ENCODE measurements at places on chromosomes 5 and 9.

DNA sequence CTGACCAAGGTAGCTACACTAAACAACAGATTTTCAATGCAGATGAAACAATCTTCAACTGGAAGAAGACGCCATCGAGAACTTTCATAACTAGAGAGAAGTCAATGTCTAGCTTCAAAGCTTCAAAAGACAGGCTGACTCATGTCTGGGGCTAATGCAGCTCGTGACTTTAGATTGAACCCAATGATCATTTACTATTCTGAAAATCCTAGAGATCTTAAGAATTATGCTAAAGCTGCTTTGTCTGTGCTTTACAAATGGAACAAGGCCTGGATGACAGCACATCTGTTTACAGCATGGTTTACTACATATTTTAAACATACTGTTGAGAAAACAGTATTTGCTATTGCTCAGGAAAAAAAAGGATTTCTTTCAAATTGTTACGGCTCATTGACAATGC lies 54.9 kb downstream of the RICTOR start:
- no peak for DNase-seq

- DNase-seq: no peak
Measured at GRCh38 chr9:17075758-17076485, 58.9 kb upstream of the CNTLN start.

- no peak for DNase-seq
Measured at GRCh38 chr5:96339862-96340261, 93.2 kb downstream of the PCSK1 start.

- DNase-seq: no peak
Measured at GRCh38 chr5:65076251-65076869, 307.6 kb downstream of the CWC27 start.

DNA sequence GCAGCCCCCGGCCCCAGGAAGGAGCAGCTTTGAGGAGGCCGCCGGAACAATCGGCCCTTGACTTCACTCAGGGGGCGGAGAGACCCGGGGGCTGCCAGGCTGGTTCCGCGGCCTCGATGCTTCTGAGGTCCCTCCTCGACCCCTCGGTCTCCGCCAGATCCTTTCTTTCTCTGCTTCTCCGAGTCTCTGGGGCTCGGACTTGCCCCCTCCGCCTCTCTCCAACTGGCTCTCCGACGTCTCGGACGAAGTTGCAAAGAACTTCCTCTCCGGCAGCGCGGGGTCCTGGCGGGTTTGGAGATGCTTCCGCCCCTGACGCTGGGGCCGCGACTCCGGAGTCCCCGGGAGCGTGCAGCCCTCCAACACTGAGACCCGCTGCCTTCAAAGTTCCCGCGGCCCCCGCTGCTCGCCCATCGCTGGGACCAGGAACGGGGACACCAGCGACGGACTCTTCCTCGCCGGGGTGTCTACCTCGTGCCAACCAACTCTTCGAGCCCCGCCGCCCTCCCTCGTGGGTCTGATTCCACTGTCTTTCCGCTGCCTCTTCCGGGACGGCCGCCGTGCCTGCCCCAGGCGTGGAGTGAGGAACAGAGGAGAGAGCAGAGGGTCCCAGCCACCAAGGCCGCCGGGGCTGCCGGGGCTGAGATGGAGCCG lies 7.0 kb downstream of the PAX5 start:
- DNase-seq: no peak

- DNase-seq: no peak
Measured at GRCh38 chr5:126937771-126938170, 92.6 kb downstream of the MARCHF3 start.

GRCh38 chr9:21967702-21968101 lies 26.5 kb downstream of the CDKN2A start:
- no peak for DNase-seq

- no peak for DNase-seq
Measured at GRCh38 chr5:170375283-170375682, 13.9 kb downstream of the KCNMB1 start.
